ENCODE measurements at places on chromosomes 5 and 9.

DNA sequence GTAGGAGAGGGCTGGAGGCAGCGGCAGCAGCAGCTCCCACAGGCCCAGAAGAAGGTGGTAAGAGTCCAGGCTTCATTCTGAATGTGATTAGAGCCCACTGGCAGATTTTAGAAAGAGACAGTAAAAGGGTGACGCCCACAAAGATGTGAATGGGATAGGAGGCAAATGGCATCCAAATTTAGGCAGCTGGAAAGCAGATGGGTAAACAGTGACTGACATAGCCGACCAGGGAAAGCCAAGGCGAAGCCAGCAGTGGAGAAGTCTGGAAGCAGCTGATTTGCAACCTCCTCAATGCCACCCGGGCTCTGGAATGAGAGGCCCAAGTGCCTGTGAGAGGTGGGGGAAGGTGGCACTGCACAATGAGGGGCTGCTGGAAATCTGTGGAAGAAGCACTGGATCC, 103.3 kb downstream of the C5orf15 start:
- no peak for DNase-seq

GRCh38 chr9:130779153-130779855, 55.8 kb upstream of the ABL1 start:
- no peak for DNase-seq

GRCh38 chr5:61620699-61621182, 288.7 kb downstream of the ZSWIM6 start:
- DNase-seq = no peak

DNA sequence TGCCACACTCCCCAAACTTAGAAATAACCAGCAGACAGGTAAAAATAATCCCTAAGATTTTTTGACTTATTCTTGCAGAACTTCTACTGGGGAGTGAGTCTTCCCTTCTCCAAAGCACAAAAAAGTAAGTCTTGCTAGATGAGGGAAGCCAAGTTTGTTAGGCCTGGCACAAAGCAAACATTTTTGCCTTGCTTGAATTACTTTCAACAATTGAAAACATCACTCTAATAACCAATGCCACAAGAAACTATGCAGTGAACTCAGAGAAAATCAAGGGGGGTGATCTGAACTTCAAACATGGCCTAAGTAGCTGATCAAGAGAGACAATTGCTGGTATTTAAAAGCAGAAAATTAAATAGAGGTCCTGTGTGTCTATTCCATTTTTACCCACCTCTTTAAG, 123.6 kb upstream of the SLC1A3 start:
- no peak for DNase-seq

DNA sequence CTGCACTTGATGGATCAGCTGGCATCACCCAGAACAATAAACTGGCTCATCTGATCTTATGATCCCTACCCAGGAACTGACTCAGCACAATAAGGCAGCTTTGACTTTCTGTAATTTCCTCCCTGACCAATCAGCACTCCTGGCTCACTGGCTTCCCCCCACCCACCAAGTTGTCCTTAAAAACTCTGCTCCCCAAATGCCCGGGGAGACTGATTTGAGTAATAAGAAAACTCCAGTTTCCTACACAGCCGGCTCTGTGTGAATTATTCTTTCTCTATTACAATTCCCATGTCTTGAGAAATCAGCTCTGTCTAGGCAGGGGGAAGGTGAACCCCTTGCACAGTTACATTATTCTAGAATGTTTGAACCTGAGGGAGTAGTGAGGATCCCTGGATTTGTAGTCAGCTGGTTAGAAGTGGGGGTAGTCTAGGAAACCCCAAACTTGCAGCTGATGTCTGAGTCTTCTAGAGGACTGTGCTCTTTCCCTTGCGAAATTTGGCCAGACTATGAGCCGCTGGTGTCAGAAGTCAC, 111.7 kb upstream of the NEK6 start:
- DNase-seq = peak; percentile 30

GRCh38 chr5:88824141-88824540, 58.8 kb downstream of the MEF2C start:
- DNase-seq = no peak

- DNase-seq = no peak
These were observed 37.6 kb downstream of the SYK start for GRCh38 chr9:90839183-90839728.

DNA sequence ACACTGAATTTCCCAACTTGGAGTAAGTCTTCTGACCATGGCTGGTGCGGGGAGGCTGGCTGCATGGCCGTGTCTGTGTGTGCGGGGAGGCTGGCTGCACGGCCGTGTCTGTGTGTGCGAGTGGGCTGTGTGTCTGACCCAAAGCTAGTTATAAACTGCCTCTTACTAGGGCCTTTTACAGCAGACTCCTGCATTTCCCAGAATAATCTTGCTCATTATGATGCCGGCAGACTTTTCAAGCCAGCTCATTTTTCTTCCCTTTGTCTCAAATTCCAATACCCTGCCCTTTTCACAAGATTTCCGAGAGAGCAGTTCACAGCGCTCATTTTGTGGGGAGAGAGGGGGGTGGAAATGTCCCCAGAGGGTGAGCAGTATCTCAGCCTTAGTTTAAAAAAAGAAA, 470.7 kb upstream of the BRINP1 start:
- no peak for DNase-seq

GRCh38 chr5:150895431-150896428, 9.1 kb downstream of the ZNF300 start:
- no peak for DNase-seq

DNA sequence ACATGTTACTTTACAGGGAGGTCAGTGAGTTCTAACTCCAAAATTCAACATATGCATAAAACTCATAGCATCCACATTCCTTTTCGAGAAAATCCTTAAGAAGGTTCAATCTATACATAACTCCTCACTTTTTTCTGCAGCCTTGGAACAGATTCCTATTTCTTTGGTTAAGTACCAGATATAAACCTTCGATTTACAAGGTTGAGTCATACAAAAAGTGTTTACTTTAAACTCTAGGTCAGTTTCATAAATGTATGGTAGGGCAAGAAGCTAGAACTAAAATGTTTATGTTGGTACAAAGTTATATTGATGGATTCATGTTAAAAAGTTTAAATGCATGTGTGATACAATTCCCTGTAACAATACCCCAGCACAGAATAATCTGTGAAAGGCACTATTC, 19.4 kb downstream of the CDKN2AIPNL start:
- DNase-seq = no peak

DNA sequence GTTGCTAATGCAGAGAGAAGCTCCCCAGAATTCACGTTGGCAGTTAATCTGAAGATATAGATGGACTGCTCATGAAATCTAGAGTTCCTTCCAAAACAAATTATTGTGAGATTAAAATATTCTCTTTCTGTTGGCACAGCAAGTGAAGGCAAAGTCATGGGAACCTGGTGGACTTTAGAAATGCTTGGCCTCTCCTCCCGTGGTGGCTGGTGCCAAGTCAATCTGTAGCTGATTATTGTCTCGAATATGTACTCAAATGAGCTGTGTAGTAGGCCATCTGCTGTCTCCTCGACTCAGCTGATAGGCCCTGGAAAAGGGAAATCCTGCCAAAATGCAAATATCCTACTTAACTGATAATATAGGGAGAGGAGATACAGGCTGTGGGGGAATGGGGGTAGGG, 69.3 kb downstream of the DAPK1 start:
- peak; percentile 56 for DNase-seq

DNA sequence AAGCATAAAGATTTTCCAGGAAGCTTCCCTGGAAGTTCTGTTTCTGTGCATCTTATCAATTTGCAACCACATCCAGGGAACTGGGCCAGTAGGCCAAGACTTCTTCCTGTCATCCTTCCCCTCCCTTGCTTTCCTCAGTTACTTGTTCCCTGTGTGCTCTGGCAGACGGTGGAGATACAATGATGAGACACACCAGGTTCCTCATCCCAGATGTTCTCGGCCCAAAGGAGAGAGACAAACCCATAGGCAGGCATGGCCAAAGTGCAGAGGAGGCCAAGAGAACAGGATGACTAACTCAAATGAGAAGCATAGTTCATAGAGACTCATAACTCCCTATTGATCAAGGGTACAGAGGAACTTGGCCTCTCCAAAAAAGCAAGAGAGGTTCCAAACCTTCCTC, 652.6 kb downstream of the CCDC171 start:
- no peak for DNase-seq

All from endothelial cell of umbilical vein (primary cell).